ENCODE measurements at places on chromosomes 12 and 14. TPM values are rescaled to one million over a fixed set of nuclear protein-coding genes. Genes with fewer than 3 reads are reported as not detected.
A peak's percentile ranks its signal among the peaks of the same experiment; 100 is the strongest.

GRCh38 chr12:168763-169525 is 45.0 kb downstream of the SLC6A12 start:
- H3K4me1 ChIP-seq: peaks cover 6% of the 10 kb centered on the region
- no peak for DNase-seq
- H3K27ac ChIP-seq: no peak overlapping the region
- H3K4me3 ChIP-seq: no peak overlapping the region

The FOXG1 gene
- 0.07 TPM for total RNA-seq

GRCh38 chr14:89141862-89142261 is 275.2 kb downstream of the FOXN3 start:
- peaks cover 11% of the 10 kb centered on the region for H3K4me1 ChIP-seq
- no peaks in the 10 kb centered on the region for H3K27me3 ChIP-seq
- H3K27ac ChIP-seq: no peak overlapping the region
- no peak for DNase-seq

DNA sequence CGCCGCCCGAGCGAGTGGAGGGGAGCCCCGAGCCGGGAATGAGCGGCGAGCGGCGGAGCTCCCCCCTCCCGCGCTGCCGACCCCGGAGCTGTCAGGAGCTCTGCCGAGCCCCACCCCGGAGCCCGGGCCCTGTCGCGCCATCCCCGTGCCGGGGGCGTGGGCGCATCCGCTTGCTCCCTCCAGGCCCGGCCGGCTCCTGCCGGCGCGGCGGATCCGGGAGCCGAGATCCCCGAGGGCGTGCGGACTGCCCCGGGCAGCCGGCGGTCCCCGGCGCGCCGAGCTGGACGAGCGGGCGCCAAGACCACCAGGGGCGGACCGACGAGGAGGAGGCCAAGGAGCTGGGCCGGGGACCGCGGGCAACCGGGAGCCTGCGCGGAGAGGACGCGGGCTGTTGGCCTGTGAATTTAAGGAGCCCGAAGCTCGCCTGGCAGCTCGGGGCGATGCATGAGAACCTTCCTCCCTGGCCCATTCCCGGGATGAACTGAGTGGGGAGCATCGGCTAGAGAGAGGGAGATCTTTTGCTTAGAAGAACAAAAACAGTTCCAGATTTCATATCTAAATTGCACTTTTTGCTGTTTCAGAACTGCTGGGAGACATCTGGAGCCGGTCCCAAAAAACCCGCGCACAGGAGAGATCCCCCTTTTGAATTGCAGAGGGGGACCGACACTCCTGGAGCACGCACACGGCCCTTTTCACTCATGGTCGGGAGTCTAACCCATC is 2.0 kb downstream of the PTHLH start:
- no peak overlapping the region for H3K27ac ChIP-seq
- H3K4me3 ChIP-seq: peak overlapping the region; percentile 60
- no peaks in the 10 kb centered on the region for H3K36me3 ChIP-seq
- H3K4me1 ChIP-seq: peaks cover 2% of the 10 kb centered on the region

DNA sequence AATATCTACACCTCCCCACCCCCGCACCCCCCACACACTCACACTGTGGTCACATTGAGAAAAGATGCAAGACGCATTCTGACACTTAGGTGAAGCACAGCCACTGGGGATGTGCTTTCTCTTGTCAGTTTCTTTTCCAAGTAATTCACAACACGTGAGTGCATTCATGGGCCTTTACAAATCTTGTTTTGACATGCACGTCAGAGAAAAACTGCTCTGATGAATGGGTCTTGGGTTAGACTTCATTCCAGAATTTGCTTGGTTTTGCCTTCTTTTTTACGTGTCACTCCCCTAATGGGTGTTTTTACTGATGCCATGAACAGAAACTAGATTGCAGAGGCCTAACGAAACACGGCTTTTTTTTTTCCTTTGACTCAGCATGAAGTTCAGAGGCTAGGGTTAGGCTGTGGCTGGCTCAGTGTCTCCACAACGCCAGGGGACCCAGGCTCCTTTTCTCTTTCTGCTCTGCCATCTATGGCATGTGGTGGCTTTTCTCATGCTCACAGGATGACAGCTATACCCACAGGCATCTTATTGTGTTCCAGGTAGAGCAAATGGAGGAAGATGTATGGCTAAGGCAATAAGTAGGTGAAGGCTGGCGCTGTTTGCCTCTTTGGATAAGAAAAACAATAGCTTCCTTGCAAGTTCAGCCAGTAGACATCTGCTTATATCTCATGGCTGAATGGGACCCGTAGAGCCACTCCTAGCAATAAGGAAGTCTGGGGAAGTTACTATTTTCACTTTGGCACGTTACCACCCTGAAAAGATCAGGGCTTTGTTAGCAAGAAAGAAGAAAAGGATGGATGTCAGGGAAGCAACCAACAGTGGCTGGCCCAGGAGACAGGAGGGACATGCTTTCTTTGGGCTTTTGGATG is 253.3 kb downstream of the SLC15A4 start:
- no peaks in the 10 kb centered on the region for H3K36me3 ChIP-seq
- no peaks in the 10 kb centered on the region for H3K4me1 ChIP-seq
- H3K4me3 ChIP-seq: no peak overlapping the region
- no peaks in the 10 kb centered on the region for H3K27me3 ChIP-seq

GRCh38 chr12:57046086-57046791 is 3.7 kb downstream of the MYO1A start:
- H3K4me3 ChIP-seq: no peak overlapping the region
- no peak for DNase-seq
- no peaks in the 10 kb centered on the region for H3K27me3 ChIP-seq

Measured in H9 (cell line).